HT1080 (cell line): ENCODE measurements at places on chromosomes 12 and 14.

DNA sequence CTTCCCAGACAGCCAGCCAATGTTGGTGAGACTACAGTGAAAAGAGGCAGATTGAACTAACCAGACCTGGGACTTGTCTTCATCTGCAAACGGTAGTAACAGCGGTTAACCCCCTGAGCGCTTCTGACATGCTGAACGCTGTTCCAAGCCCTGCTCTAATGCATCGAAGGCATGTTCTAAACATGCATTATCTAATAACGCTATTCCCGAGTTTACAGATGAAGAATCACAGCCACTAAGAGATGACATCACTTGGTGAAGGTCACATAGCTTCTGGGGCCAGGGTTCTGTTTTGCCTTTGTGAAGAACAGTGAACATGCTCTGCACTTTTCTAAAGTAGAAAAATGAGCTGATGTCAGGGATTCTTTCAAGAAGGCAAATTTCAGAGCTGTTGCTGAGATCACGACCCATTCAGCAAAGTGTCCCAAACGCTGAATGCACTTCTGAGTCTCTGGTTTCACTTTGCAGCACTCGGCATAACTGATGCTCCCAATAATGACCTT lies 56.0 kb downstream of the FOS start:
- DNase-seq: no peak

DNA sequence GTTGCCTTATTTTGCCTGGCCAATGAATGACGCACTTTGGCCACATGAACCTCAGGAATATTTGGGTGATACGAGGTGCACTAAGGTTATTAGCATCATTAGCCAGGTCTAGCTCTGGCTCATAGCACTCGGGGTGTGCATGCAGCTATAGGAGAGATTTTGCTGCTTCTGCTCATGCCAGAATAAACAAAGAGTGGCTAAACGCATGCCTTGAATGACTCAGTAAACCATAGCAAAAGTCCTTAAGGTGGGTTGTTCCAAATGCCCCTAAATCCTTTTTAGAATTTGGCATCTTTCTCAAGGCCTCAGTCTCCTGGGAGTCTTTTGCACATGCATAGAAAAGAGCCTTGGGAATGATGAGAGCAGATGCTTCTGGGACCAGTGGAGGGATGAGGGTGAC lies 343.7 kb upstream of the FKBP4 start:
- no peak for DNase-seq

DNA sequence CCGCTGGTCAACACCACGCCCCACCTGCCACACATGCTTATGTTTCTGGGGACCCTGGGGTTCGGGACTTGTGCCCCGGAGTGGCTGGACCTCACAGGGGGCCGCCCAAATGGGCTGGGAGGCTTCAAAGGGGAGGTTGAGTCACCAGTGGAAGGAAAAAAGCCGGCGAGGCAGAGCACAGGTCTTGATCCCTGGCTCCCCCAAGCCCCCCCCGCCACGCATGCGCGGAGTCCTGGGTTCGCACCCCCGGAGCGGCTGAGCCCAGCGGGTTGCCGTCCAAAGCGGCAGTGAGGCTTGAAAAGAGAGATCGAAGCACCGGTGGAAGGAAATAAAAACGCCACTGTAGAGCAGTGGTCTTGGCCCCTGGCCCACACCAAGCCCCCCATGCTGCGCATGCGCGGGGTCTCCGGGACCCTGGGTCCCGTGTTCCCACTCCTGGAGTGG lies 313.5 kb downstream of the ALG10 start:
- DNase-seq: no peak

DNA sequence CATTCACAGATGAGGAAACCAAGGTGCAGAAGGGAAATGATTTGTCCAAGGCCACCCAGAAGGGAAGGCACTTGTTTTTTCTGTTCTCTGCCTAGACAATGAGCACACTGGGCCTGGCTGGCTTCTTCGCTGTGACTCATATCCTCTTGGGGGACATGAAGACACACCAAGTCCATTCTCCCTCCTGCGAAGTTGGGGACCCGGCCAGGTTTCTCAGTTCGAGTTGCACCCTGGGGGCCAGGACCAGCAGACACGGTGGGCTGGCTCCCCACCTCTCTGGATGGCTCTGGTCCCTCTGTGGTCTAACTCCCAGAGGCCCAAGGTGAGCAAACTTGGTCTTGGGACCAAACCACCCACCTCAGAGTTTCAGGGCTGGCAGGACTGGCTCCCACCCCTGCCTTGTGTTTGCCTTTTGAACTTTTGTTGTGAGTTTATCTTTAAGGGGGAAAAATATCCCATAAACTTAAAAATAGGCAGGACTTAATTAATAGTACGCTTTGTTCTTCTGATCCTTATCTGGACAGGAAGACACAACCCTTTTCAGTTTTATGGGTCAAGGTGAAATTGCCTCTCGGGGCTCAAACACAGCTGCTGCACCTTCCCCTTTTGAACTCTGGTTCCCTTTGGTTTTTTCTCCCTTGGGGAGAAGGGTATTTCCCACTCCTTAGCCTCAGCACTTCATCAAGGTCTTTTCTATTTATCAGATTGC lies 9.0 kb upstream of the MLEC start:
- peak; percentile 89 for DNase-seq

DNA sequence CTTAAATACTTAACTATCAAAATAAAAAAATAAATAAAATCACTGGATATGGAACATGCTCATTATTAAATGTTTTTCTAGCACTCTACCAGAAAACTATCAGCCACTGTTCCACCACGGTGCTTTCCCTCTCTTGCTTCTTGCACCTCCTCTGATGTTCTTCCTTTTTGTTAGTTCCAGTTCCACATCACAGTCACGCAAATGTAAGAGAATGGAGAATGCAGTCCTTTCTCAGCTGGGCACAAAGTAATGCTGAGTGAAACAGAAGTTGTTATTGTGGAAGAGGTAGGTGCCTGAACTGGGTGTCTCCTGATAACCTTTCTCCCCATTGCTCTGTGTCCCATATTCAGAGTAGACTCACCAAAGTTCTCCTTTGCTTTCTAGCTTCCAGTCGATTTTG lies 1116.9 kb upstream of the TMEM132C start:
- DNase-seq: no peak

GRCh38 chr12:8493084-8493483 lies 20.2 kb upstream of the CLEC4D start:
- DNase-seq: no peak

DNA sequence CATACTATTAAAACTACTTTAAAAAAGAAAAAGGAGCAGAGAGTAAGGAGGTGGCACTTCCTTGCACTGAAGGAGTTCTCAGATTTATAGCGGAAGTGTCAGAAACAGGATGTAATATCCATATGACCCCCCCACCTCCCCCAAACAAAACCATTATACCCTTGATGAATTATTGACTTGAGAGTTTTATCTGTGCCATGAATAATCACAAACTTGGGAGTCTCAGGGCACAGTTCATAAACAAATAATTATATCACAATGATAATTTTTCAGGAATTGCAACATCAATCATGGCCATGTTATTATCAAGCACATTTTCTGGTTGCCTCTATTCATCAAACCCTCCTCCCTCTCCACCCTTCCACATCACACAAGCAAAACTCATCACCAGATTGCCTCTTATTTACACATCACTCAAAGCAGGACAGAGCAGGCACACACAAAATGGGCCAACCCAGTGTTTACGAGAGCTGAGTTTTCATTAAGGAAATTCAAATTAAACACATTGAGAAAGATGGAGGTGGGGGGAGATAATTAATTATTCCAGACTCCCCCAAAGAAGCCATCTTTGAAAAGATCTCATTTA lies 141.4 kb downstream of the EGLN3 start:
- DNase-seq: no peak

DNA sequence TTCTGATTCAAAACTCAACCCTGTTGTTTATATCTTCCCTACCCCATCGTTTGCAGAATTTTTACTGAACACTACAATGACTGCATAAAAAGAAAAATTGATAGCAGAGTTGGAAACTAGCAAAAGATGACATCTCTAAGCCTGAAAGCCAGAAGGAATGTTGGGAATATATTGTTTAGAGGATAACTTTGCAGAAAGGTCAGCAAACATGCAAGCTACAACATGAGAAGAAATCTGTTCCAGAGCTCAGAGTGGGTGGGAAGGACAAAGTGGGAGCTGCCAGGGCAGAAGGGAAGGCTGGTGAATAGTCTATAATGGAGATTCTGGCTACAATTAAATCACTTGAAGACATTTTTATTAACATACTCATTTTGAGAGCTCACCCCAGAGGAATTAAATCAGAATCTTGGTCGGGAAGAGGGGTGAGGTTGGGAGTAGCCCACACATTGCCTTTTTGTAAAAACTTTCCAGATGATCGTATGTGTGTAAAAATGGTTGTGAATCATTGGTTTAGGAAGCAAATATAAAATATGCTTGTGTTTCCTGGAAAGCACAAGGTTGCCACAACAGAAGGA lies 574.8 kb downstream of the FLRT2 start:
- no peak for DNase-seq

DNA sequence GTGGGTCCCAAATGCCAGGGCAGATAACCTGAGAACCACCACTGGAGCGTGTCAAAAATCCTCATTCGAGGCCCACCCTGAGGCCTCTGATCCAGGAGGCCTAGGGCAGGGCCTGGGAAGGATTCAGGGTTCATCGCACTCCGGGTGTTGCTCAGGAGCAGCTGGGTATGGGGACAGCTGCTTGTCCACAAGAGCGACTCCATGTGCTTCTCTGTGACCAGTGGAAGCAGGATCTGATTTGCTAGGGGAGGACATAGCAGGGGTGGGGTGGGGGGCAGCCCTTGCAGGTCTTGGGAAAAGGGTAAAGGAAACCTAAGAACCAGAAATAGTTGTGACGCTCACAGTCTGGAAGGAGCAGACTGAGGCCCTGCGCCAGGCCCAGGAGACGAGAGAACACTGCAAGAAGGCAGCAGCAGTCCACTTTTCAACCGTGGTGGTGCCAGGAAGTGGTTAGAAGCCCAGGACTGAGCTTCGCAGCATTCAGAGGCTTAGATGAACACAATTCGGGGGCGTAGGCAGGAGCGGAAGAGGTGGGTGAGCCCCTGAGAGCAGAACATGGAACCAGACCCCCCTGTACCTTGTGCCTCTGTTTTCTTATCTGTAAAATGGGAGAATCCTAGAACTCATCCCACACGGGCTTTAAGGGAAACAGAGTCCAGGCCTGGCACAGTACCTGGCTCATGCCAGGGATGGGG lies 33.7 kb downstream of the ITPK1 start:
- no peak for DNase-seq

GRCh38 chr14:70086685-70087379 lies 101.9 kb downstream of the SLC8A3 start:
- DNase-seq: peak; percentile 13

DNA sequence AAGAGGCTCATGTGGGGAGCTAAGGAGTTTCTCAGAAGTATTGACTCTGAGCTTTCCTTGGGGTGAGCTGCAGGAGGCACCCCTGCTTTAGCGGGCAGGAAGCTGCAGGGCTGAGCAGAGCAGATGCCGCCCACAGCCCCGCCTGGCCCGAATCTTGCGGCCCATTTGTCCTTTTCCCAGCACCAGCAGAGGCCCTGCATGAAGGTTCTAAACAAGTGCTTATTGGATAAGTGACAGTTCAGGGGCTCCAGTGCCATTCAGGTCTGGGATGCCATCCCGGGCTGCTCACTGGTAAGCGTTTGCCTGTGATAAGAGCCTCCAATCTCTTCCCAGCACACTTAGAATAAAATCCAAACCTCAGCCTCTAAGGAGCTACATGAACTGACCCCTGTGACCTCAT lies 11.4 kb downstream of the RILPL1 start:
- DNase-seq: no peak

GRCh38 chr12:3302401-3303041 lies 188.5 kb upstream of the PRMT8 start:
- DNase-seq: no peak

GRCh38 chr14:103302966-103303365 lies 31.1 kb upstream of the EIF5 start:
- DNase-seq: no peak
